ENCODE measurements at places on chromosomes 6 and 20.

- DNase-seq: no peak
Measured at GRCh38 chr6:76135481-76135880, 63.0 kb upstream of the IMPG1 start.

- DNase-seq: no peak
Measured at GRCh38 chr6:147099974-147100373, 104.2 kb upstream of the STXBP5 start.

DNA sequence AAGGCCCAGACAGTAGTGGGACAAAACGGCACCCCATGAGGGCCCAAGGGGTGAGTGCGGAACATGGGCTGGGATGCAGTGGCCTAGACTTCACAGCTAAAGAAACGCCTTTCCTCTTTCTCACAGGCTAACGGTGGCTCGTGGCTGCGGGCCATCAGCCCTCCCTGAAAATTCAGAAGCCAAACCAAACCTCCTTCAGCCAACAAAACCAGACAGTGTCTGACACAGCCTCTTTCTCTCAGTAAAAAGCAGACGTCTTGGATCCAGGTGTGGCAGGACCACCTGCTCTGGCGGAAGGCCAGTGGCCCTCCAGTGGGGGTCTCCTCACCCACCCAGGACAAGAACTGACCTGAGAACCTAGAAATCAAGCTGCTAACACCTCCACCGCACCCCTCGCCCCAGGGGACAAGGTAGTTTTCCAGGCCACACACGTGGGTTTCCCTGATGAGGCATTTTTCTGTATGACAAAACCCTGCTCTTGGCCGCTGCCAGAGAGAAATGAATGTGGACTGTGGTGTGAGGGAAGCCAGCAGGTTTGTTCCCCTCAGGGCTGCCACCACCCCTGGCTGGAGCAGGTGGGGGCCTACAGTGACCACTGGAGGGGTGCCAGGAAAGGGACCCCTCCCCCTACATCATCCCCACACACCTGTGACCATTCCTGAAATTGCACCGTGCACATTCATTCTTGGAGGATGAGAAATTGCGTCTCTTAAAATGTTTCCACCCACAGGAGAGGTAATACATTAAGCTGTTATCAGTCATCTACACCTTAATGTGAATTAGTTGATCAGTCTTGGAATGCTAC lies 76.8 kb upstream of the PIM1 start:
- DNase-seq: no peak

- no peak for DNase-seq
Measured at GRCh38 chr6:79277109-79277508, 42.6 kb upstream of the HMGN3 start.

- peak; percentile 6 for DNase-seq
Measured at GRCh38 chr6:145929037-145929633, 35.0 kb downstream of the SHPRH start.

All from NCI-H1417 treated with DMSO at 0.1 percent for 48 hours (cell line).